Heart right ventricle (tissue), 16 donors: ENCODE measurements at places on chromosomes 2 and 18.

DNA sequence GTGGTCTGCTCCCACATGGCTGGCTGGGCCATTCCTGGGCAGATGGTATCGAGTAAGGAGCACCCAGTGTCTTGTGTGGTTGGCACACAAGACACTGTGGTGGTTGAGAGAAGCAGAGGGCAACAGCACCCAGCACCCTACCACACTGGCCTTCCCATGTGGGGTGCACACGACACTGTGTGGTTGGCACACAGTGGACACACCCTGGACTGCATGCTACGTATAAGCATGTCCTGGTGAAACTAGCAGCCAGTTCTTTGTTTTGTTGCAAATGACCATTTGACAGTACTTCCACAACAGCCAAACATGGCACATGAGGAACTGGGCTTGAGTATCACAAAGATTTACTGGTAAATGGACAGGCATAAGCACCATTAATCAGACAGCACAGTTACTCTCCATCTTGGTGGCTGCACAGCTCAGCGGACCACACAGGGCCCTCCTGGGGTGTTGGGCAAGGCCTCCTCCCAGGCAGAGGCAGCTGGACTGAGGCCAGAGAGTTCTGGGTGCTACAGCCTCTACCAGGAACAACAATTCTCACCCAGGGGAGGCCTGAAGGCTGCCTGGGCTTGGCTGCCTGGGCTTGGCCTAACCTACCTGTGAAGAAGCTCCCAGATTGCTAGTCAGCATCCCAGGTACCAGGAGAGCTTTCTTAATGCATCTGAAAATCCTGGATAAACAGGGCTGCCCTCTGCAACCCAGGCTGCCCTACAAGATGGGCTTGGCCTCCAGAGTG lies 59.3 kb upstream of the ALPP start:
- DNase-seq, result no peak

DNA sequence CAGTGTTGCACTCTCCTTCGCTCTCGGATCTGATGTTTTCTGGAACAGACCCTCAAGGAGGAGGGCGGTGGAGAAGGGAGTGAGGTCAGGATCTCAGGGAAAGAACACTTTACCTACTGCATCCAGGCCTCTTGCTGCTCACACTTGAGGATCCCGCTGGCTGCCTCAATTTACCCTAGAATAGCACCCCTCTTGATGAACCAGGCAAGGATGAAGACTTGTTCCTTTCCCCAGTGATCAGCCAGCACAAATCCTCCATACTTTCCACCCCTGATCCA lies 14.2 kb downstream of the WNT10A start:
- DNase-seq, result no peak

- no peak for DNase-seq
Measured at GRCh38 chr2:37849911-37850310, 75.2 kb upstream of the RMDN2 start.

DNA sequence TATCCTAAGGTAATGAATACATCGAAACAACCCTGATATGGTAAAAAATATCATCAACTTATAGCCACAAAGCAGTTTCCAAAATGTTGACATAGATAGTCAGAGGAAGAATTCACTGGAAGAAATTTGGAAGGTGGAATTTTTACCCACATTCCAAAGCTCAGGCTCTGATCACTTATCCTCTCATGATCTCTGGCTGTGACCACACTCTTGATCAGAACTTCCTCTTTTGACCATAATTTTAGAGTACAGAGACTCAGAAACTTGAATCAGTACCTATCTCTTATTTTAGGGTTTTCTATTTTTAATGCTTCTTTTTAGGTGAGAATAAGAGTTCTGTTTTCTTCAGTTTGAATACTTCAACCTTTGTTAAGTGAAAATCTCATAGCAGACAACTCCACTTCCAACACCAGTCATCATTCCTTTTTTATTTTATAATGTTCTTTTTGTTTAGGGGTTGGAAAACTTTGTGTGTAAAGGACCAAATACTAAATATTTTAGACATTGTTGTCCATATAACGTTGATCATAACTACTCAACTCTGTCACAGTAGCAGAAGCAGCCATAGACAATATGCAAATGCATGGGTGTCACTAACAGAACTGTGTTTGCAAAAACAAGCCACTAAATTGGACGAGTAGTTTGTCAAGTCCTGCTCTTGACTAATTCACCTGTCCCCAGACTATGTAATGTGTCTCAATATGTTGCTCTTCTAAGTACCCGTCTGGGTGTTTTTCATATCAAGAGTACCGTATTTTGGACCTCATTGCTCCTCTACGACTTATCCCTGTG lies 891.6 kb upstream of the CRIM1 start:
- DNase-seq, result no peak

DNA sequence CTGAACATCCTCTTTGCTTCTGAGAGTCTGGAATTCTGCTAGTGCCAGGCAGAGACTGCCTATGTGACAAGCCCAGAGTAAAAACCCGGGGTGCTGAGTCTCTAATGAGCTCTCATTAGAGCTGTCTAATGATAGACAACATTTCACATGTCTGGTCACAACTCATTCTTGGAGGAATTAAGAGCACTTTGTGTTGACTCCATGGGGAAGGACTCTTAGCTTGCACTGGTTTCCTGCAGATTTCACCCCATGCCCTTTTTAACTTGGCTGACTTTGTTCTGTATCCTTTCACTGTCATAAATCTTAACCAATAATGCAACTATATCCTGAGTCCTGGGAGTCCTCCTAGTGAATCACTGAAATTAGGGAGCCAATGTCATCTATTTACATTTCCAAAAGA lies 33.5 kb downstream of the FBXO15 start:
- DNase-seq, result no peak
